Stromal cell of bone marrow (primary cell): ENCODE measurements at places on chromosomes 6 and 20.
A peak's percentile ranks its signal among the peaks of the same experiment; 100 is the strongest.

DNA sequence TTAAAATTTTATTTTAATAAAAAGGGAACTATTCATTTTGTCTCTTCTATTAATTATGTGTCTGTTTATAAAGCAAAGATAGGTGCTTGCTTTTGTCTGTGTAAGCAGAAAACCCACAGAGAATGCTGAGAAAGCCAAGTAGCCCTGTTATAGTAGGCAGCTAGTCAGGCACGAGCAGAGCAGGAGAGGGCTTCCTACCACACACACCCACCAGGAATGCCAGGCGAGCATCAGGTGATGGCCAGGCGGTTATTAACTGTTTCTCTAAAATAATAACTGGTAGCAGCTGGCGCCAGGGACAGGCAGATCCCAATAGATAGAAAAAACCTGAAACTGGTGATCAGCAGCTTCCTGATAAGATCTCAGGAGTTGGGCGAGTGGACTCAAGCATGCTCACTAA, 15.7 kb downstream of the C6orf15 start:
- DNase-seq: no peak

DNA sequence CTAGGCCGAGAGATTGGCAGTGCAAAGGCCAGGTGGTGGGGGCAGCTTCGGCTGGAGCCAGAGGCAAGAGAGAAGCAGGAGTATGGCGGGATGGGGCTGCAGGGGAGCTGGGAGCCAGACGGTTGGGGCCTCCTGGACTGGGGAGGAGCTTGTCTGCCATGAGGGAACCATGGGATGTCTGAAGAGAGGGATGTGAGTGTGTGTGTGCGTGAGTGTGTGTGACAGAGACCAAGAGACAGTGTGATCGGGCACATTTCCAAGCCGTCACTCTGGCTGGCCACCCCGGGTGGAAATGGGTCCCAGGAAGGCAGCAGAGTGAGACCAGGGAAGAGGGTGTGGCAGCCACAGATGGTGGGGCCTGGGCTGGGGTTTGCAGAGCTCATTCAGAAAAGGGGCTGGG, 13.8 kb downstream of the PHACTR3 start:
- DNase-seq: no peak

- no peak for DNase-seq
Observed at GRCh38 chr6:51963980-51964379, 123.4 kb downstream of the PKHD1 start.

GRCh38 chr6:150651808-150652470, 52.3 kb downstream of the PLEKHG1 start:
- DNase-seq: no peak

GRCh38 chr6:163733061-163733460, 318.5 kb downstream of the QKI start:
- DNase-seq: no peak

DNA sequence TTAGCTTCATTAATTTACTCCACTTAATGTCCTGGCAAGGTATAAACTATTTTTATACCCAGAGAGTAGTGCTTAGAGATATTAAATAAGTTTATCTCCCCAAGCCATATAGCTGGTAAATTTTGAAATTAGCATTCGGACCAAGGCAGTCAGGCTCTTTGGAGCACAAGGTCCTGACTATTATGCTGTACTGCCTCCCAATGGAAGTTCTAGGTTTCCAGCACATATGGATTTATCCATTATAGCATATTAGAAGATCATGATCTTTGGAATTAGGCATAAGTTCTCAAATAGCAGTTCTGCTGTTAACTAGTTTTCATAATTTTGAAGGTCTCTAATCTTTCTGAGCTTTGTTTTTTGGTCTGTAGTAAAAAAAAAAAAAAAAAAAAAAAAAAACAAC, 835.3 kb upstream of the EPHA7 start:
- DNase-seq: no peak

DNA sequence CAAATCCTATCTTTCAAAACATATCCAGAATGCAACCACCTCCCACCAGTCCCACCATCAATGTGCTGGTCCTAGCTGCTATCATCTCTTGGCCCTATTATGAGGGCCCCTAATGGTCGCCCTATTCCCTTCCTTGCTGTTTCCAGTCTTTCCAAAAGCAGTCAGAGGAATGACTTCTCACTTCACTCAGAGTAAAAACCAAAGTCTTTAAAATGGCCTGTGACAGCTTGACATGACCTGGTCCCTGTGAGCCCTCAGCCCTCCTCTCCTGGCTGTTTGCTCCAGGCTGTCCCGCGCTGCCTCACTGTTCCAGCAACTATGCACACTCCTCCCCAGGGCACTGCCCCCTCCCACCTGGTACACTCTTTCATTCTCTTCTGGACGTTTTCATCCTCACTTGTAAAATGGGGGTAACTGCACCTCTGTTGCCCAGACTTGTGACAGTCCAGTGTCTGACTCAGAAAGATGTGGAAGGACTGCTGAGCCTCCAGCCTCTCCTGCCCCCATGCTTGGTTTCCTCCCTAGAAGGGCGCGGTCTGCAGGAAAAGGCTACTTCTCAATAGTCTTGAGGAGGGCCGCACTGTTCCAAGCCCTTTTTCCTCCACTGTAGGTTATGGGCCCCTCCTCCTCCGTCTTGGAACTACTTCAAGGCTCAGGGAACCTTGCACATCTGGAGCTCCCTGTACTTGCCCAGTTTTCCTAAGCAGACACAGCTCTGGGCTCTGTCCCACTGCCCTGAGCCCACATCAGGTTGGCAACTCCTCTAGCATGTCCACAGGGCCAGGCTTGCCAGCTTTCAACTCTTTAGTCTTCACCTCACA, 64.7 kb downstream of the MYH7B start:
- DNase-seq: no peak

DNA sequence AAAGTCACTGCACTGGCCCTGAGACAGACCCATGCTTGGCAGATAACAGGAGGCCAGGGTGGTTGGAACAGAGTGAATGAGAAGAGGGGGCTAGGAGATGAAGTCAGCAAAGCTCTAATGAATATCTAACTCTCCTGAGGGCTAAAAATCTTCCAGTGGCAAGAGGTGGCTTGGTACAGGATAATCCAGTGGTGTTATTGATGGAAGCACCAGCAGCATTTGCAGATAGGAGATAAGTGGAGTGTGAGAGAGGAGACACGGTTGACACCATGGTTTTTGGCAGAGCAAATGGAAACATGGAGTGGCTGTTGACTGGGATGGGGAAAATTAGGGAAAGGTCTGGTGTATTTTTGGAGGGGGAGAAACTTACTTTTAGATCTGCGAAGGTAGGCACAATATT, 363.0 kb downstream of the ARHGAP18 start:
- no peak for DNase-seq

- no peak for DNase-seq
Observed at GRCh38 chr6:88493717-88494116, 327.6 kb upstream of the CNR1 start.

- peak; percentile 36 for DNase-seq
Observed at GRCh38 chr6:129331450-129332138, 378.4 kb downstream of the ARHGAP18 start.

GRCh38 chr20:431012-431904, 23.2 kb downstream of the RBCK1 start:
- peak; percentile 48 for DNase-seq

- no peak for DNase-seq
Observed at GRCh38 chr6:3569816-3570215, 113.0 kb upstream of the SLC22A23 start.

DNA sequence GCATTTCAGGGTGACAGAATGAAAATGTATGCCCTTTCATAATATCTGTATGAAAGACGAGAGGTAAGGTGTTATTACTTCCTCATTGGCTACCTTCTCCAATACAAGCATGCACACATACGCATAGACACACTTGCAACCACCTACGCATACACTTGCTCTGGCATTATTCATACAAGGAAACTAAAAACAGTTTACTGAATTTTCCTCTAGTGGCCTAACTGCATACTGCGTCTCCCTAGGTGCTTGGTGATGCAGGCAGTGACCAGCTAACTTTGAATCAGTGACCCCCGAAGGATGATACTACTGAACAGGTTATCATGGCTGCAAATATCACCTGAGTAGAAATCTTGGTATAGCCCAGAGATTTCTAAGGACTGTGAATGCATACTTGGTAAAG, 593.1 kb downstream of the PKHD1 start:
- no peak for DNase-seq

DNA sequence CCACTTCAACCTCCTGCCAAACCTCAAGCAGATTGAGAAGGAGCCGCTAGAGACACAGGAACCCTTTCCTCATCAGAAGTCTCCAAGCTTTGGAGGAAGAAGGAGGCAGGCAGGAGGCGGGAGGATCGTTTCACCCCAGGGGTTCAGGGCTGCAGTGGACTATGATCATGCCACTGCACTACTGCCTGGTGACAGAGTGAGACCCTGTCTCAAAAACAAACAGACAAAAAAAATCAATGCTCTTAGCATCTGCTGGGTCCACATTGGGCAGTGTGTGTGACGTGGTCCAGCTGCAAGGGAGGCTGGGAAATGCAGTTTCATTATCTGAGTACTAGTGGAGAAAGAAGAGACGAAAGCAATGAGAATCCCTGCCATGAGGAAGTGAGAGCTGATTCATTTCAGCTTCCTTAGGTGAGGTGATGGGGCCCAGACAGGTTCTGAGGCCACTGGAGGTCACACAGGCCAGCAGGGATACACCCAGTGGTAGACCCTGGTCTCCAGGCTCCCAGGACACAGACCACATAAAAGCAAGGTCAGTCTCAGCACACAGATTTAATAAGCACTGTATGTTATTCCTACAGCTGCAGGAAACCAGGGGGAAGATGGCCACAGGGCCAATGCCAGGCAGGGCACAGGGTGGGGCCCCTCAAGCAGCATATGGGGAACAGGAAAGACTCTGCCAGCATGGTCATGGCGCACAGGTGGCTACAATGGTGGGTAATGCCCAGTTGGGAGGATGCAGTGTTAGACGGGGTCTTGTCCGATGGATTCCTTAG, 4.3 kb downstream of the GFRA4 start:
- no peak for DNase-seq

- DNase-seq: no peak
Observed at GRCh38 chr20:53708129-53708968, 114.7 kb upstream of the ZNF217 start.

- DNase-seq: no peak
Observed at GRCh38 chr20:18611492-18611891, 23.6 kb downstream of the DTD1 start.

GRCh38 chr6:54236984-54237383, 71.3 kb upstream of the TINAG start:
- no peak for DNase-seq

- no peak for DNase-seq
Observed at GRCh38 chr20:37450344-37450743, 70.7 kb upstream of the NNAT start.

DNA sequence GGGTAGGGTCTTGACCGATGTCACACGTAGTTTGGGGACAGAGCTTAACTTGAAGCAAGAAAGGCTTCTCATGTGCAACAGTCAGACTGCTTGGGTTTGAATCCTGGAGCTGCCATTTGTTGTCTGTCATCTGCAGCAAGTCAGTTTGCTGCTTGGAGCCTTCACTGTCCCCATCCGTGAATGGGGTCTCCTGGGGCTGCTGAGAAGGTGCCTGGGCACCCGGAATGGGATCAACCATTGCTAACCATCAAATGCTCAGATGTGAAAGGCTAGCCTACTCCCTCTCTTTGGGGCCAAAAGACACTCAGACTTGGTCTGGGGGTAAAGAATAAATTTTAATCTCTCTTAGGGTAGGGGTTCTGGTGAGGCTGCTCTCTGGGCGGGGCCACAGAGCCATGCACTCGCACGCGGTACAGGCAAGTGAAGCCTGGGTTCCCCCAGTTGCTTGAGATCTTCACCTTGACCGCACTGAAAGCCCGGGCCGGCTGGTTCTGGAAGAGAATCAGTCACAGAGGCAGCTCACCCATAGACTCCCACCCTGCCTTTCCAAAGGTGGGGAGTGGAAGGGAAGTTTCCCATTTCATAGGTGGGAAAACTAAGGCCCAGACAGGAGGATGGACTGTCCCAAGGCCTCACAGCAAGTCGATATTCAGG, 20.6 kb downstream of the SUN5 start:
- no peak for DNase-seq

DNA sequence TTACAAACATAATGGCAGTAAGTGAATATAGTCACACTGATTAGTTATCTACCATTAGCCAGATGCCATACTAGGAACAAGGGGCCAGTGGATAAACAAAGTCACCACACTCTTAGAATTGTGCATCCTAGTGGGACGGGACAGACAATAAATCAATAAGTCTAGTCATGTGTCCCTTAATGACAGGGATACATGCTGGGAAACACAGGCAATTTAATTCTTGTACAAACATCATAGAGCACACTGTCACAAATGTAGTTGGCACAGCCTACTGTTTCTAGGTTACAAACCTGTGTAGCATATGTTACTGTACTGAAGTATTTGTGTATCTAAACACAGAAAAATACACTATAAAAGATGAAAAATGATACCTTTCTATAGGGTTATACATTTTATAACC, 123.0 kb upstream of the FAM184A start:
- DNase-seq: no peak

DNA sequence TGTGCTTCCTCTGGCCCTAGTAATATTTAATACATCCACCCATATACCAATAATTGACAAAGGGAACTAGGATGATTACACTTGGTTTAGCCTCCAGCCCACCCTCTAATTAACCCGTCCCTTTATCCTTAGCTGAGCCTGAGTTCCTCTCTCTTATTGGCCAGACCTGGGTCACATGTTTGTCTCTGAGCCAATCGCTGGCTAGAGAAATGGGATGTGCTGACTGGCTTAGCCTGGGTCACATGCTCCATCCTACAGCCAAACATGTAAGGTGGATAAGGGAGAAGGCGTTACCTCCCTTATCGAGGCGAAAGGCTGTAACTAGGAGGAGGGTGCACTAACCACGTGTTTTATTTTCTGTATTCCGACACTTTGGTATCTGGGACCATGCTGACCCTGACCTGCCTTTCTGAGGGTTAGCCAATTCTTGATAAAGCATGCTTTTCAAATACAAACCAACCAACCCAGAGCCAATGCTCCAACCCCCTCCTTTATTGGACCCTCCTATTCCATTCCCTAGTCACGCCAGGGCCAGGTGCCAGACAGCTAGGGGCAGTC, 262.7 kb downstream of the PREX1 start:
- no peak for DNase-seq

DNA sequence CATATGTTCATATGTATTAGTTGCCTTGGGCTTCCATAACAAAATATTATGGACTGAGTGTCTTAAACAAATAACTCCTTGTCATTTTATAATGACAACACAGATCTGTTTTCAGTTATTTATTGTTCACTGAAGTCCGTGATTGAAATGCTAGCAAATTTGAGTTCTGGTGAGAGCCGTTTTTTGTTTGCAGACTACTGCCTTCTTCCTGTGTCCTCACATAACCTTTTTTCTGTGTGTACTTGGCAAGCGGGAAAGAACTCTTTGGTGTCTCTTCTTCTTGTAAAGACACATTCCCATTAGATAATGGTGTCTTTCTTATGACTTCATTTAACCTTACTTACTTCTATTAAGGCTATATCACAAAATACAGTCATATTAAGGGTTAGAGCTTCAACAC, 482.9 kb upstream of the EYS start:
- no peak for DNase-seq

GRCh38 chr6:41257369-41258195, 28.9 kb downstream of the TREM1 start:
- DNase-seq: peak; percentile 23
